Inflammatory macrophage treated with lipopolysaccharide for 4 hours (primary cell): ENCODE measurements at places on chromosomes 3 and 15.

DNA sequence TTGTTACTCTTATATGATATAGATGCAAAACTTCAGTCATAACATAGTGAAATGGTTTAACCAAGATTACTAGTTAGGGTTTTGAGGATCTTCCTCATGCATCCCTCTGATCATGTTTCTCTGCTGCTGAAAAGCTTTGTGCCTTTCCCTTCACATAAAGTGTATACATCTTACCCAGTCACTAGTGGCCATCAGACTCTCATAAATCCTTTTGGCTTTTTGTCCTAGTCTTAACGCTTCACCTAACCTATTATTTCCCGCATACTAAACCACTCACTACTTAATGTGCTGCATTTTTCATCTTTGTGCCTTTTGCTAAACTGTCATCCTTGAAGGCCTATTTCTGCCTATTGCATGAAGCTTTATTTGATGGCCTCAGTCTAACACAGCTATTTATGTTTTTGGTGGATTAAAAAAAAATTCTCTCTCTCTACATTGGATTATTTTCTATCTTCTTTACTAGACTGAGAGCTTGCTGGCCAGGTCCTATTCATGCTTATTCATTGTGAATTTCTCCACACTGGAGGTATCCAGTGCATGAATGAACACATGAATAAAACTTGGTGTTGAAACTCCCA, 717.6 kb upstream of the GOLIM4 start:
- no peak for DNase-seq

DNA sequence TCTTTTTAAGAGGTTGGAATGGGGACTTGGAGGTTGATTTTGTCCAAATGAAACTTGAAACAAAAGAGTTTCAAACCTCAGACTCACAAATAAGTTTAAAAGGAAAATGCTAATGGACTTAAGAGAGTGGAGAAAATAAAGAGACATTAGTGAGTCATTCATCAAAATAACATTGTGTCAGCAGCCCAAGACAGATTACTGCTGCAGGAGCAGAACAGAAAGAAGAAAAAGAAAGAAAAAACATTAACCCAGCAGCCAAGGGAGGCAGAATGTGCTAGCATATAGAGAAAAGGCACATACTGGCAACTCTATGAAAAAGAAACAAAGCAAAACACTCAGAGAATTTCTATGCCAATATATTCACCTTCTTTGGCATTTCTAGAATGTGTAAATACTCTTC, 42.6 kb downstream of the ADAMTS9 start:
- no peak for DNase-seq

- DNase-seq = no peak
Measured at GRCh38 chr15:78321786-78322185, 18.4 kb upstream of the CRABP1 start.

DNA sequence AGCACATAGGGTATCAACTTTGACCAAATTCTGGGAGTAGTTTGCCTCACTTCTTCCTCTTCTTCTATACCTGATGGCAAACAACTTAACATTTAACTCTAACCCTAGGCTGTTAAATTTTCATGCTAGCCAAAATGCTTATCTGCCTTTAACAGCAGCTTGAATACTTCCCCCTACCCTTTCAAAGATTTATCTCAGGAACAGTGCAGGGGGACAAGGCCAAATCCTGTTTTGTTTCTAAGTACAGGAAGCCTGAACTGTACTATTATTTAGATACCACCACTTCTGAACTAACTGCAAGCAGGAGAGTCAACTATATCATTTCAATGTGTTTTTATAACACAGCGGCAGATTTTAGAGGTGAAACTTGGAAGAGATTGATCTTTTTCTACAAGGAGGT, 104.0 kb upstream of the CNTN6 start:
- no peak for DNase-seq

GRCh38 chr3:64608741-64609140, 79.1 kb downstream of the ADAMTS9 start:
- DNase-seq = no peak

- DNase-seq = no peak
Measured at GRCh38 chr3:118628704-118629341, 405.8 kb downstream of the IGSF11 start.

DNA sequence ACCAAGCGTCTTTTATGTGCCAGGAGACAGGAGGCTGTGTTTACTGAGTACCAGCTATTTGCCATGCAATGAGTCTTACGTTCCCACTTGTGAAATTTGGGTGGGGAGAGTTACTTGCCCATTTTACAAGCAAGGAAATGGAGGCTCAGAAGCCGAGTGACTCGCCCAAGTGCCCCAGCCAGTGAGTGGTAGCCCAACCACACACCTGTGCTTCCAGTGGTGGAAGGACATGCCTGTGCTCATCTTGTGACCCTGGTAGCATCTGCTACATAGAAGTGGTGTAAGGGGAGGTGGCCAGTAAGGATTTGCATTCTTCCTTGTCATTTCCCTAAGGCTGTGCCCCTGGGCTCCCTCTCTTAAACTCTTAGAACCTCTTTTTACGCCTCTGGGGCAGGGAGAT, 49.3 kb downstream of the FBLN2 start:
- no peak for DNase-seq

- peak; percentile 89 for DNase-seq
Measured at GRCh38 chr3:99878005-99878404, 60.3 kb downstream of the CMSS1 start.

- DNase-seq = no peak
Measured at GRCh38 chr3:14120111-14120920, 4.4 kb downstream of the CHCHD4 start.

DNA sequence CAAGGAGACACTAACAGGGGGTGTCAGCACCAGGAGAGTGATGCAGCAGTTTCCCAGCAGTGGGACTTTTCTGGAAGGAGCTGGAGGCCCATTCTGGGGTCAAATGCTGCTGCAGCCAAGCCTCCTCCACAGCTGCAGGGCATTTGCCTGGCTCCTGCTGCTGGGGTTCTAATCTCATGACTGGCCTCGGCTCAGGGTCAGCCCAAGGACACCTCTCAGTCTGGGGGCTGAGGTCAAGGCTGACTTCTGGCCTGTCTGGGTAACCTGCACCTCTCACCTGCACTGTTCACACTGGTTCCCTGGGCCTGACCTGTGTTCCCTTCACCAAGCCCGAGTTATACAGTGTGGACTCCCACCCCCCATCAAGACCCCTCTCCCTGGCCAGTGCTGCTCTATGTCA, 10.4 kb upstream of the C15orf39 start:
- no peak for DNase-seq

GRCh38 chr3:187403768-187404288, 35.6 kb downstream of the RTP4 start:
- no peak for DNase-seq

DNA sequence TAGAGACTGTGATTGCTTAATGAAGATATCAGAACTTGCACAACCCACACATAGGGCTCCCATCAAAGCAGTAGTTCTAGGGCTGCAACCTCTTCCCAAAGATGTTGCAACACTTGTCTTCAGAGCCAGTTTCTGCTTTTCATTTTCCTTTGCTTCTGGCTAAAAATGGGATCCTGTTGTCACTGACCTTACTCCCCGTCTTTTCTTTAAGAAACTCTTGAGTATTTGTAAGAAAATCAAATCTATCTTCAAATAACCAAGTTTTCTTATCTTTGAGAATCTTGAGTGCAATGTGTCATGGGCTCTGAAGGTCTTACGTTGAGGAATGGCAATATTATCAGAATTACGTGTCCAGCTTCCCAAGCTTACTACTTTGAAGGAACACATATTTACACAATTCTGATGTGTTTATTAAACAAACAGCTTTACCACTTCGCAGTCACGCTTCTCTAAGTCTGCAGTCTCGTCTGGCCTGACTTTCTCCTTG, 24.1 kb downstream of the CACNA1D start:
- peak; percentile 66 for DNase-seq

DNA sequence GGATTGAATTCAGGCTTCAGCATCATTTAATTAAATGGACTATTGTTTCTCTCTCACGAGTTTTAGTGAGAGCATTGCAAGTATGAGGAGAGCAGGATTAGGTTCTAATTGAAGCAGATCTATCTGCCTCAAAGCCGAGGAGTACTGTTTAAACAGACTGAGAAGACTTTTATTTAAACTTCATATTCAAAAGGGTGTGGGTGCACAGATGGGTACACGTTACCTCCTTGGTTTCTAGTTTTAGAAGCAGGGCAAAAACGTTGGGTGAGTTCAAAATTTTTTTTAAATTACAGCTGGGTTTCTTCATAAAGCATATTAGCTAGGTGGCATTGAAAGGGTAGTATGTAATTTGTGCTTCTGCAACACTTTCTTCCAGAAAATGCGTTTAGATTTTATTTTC, 26.5 kb upstream of the CLRN1 start:
- no peak for DNase-seq

DNA sequence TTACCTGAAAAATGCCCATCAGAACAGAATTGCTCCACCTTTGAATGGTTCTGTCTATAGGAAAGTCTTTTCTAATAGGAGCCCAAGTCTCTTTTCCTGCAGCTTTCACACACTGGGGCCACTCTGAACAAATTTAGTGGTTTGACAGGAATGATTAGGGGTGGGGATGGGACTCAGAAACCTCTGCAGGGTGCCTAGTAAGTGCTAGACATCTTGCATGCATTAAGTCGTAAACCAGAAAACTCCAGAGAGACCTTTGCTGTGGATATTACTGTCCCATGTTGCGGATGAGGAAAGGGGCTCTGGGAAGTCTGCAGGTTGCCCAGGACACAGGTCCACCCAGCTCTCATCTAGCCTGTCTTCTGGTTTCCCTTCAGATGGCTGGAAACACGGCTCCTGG, 189.7 kb downstream of the OPA1 start:
- no peak for DNase-seq

GRCh38 chr3:37096288-37096687, 78.1 kb downstream of the LRRFIP2 start:
- no peak for DNase-seq

- DNase-seq = no peak
Measured at GRCh38 chr3:133779626-133780203, 25.9 kb upstream of the SRPRB start.

DNA sequence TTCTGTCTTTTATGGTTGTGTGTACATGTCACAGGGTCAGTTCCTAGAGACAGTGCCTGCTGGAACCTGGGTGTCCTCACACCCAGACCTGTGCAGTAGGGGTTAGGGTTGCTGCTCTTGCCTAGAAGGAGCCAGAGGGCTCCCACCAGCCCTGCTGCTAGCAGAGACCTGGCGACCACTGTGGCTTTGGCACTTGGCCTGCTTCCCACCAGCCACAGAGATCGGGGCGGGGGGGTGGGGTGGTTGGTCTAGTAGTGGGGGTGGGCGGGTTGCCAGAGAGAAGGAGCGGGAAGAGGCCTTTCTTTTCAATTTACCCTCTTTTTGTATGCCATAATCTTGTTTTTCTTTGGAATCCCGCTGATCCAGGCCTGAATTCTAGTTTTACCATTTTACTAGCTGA, 29.4 kb downstream of the EEFSEC start:
- no peak for DNase-seq

- DNase-seq = no peak
Measured at GRCh38 chr3:89506462-89507103, 399.2 kb downstream of the EPHA3 start.

GRCh38 chr3:17823816-17824215, 81.4 kb upstream of the TBC1D5 start:
- DNase-seq = no peak

GRCh38 chr15:50257924-50258323, 7.6 kb downstream of the HDC start:
- peak; percentile 79 for DNase-seq

- no peak for DNase-seq
Measured at GRCh38 chr3:197463279-197463678, 92.5 kb downstream of the BDH1 start.

DNA sequence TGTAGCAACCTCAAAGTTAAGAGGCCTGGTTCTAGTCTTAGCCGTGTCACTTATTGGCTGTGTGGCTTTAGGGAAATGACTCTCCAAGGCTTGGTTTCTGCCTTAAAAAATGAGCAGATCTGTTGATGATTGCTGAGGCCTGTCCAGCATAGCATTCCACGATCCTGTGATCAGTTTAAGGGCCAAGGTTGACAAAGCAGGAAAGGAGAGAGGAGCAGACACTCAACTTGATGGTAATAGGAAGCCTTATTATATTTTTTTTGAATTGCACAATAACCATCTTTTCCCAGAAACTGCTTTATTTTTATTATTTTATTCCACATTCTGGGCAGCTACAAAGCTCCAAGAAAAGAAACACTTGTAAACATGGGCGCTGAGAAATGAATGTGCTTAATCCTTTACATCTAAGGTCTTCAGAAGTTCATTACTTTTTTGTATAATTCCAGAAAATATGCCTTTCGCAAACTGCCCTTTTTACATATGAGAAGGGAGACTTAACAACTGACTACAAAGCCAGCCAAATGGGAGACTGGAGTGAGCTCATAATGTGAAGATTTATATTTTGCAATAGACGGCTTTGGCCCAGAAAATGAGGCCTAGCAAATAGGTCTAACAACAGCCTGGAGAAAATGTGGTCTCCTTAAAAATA, 241.0 kb downstream of the ATP8B4 start:
- DNase-seq = no peak

DNA sequence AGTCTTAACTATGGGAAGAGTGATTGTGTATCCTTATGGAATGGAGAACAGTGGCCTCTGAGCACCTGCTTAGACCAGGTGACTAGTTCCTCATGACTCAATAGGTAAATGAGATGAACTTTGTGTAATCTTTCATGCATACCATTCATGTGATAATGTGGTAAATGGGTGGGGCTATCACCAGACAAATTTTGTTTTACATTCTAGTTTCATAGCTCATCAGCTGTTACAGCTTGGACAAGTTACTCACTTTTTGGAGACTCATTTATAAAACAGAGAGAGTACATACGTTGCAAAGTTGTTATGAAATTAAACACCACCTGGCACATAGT, 103.7 kb upstream of the TGFBR2 start:
- peak; percentile 30 for DNase-seq

GRCh38 chr15:63880744-63881143, 47.0 kb upstream of the HERC1 start:
- peak; percentile 89 for DNase-seq

DNA sequence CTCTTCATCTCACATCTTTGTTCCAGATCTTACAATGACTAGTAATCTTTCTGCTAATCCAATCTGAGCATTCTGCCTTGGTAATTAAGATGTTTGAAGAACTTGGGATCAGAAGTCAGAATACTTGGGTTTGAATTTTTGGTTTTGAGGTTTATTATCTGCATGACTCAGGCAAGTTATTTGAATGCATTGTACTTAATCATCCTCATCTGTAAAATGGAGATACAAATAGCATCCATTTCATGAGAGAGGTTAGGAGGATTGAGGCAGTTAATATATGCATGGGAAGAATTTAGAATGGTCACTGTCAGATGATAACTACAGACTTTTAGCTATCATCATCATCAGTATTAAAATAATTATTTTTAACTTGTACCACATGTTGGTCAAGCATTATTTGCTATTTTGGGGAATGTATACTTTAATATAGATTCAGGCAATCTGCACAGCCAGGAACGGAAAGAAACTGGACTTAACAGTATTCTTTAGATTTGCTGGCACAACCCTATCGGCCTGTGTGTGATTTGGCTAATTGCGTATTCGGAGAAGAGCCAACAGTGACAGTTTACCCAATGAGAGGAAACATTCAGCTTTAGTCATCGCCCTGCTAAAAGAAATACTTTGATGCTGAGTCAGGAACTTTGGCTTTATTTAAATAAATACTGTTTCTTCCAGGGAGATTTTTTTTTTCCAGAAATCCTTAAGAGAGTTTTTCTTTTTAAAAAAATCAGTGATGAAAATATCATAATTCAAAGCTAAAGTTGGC, 600.0 kb downstream of the ROBO1 start:
- DNase-seq = no peak

- peak; percentile 48 for DNase-seq
Measured at GRCh38 chr3:11641683-11642430, 1.9 kb downstream of the VGLL4 start.
